Neural progenitor cell (in vitro differentiated cells): ENCODE measurements at places on chromosomes 5 and 9.

- DNase-seq, result no peak
These were observed 229.4 kb downstream of the CDK5RAP2 start for GRCh38 chr9:120350596-120350995.

GRCh38 chr5:10642367-10642766 lies 78.5 kb downstream of the ANKRD33B start:
- DNase-seq, result no peak

DNA sequence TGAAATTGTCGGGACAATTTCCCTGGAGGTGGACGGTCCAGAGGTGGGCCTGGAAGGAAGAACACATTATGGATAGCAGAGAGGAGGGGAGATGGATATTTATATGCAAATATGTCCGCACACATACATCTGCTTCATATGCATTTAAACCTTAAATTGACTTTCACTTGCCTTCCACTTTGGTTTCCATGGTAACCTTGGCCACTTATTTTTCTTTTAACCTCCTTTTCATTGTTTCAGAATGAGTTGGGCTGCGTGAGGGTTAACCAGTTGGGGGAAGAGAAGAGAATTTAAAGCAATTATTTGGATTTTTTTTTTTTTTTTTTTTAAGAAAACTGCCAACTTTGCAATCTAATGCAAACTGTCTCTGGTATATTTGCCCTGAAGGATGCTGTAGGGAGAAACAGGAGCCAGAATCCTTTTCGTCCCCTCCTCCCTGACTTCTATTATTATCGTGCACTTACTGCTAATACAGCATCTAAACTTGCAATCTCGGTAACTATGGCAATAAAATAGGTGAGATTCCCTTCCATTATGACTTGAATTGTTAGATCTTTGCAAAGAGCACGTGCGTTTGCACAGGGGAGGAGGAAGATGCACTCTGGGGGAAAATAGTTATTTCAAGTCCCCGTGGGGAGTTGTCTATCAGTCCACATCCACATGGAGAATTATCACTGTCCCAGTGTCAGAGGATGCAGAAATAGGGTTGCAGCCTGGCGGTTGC lies 35.6 kb downstream of the TLR4 start:
- no peak for DNase-seq

DNA sequence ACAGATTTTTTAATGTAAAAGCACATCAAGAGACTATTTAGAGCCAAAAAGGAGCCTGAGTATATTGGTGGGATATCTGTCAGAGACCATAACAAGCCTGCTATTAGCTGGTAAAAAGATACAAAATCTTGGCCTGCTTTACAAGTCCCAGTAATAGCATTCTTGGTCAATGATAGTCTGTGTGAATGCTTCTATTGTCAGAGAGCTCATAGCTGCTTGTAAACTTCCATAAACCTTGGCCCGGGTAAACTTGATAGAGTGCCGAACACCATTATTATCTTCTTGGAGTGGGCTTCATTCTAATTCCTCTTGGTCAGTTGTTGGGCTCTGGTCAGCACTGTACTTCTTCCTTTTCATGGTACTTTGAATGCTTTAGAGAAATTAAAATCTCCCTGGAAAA lies 64.0 kb downstream of the UBAP1 start:
- no peak for DNase-seq

GRCh38 chr5:177600508-177601018 lies 631 bp downstream of the B4GALT7 start:
- DNase-seq, result no peak

GRCh38 chr9:2872250-2872930 lies 28.5 kb upstream of the PUM3 start:
- DNase-seq, result peak; percentile 62
